Activated T-cell treated with anti-CD3 and anti-CD28 coated beads, Interleukin-2, amount 50 U/mL, for 48 hours (primary cell): ENCODE measurements at places on chromosomes 2 and 18.

DNA sequence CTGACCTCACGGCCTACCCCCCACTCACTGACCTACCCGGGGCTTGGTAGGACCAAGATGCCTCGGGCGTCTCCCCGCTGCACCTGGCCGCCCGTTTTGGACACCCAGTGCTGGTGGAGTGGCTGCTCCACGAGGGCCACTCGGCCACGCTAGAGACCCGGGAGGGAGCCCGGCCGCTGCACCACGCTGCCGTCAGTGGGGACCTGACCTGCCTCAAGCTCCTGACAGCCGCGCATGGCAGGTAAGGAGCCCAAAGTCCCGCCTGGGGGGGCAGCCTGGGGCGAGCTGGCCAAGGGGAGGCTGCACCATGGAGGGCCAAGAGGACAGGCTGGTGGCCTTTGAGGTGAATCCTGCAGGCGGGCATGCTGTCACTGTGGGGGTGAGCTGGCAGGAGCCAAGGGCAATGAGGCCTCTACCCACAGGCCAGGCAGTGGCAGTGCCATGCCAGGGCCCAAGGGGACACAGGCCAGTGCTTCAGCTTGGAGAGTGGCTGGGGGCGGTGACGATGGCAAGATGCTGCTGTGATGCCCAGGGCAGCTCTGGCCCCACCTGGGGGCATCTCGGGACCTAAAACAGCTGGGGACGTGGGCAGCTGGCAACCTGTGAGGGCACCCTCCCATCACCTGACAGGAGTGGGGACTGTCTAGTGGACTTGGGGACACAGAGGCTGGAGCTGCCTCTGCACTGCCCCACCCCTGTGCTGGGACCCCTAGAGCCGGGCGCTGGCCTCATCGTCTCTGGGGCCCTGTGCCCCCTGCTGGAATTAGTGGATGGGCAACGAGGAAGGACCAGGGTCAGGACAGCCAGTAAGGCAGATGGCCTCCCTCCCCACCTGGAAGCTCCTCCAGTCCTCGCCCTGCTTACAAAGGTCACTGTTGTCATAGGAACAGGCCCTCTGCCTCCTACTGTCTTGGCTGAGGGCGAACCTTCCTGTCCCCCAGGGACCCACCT is 2.0 kb downstream of the ESPNL start:
- no peak for DNase-seq

DNA sequence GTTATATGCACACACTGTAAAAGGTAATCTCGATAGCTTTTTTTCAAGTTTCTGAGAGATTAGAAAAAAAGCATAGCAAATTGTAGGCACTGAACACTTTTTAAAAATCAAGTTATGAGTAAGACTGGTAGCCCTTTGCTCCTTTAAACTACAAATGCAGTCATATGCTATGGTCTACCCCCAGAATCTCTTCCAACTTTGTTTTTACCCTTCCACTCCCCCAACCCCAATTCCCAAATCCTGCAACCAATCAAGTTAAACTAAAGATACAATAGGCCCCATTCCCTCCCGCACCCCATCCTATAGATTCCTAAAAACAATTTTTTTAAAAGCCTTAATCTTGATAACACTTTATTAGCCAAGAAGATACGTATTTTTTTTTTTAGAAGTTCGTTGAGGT is 752 bp upstream of the BAZ2B start:
- DNase-seq: no peak

- DNase-seq: no peak
Measured at GRCh38 chr2:194087089-194087958, 1569.7 kb upstream of the SLC39A10 start.

GRCh38 chr2:134628453-134628852 is 90.3 kb downstream of the TMEM163 start:
- no peak for DNase-seq

- no peak for DNase-seq
Measured at GRCh38 chr2:99980176-99980575, 162.2 kb downstream of the AFF3 start.

- no peak for DNase-seq
Measured at GRCh38 chr2:230423851-230424458, 8.0 kb downstream of the SP100 start.

GRCh38 chr2:159759577-159759976 is 38.4 kb downstream of the CD302 start:
- DNase-seq: no peak

DNA sequence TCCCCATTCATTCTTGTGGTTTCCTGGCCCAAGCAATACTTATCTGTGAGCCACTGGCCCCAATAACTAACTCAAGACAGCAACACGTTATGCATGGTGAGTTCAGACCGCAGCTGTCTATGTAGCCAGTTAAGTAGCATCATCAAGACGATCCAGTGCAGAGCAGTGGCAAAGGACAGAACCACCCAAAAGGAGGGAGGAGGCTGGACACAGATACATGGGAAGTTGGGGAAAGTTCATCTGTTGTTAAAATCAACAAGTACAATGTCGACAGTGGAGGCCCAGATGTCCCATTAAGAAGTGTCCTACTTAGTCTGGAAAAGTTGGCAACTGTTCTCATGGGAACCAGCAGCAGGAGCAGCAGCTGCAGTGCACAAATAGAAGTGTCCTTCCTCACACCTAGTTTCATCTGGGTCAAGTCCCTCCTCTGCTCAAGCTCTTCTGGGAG is 106.9 kb upstream of the THOC1 start:
- no peak for DNase-seq

DNA sequence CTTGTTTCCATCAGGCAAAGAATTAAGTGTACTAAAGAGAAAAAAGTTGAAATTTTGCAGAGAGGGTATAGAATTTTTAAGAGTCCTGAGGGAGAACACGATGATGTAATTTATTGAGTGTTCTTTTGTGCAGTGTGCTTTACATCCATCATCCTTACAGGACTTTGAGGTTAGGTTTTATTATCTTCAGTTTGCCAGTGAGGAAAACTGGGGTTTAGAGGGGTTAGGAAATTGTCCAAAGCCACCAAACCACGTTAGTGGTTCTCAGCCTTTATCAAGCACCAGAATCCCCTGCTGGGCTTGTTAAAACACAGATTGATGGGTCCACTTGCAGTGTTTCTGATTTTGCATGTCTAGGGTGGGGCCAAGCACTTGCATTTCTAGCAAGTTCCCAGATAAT is 277.5 kb downstream of the KCNS3 start:
- no peak for DNase-seq

DNA sequence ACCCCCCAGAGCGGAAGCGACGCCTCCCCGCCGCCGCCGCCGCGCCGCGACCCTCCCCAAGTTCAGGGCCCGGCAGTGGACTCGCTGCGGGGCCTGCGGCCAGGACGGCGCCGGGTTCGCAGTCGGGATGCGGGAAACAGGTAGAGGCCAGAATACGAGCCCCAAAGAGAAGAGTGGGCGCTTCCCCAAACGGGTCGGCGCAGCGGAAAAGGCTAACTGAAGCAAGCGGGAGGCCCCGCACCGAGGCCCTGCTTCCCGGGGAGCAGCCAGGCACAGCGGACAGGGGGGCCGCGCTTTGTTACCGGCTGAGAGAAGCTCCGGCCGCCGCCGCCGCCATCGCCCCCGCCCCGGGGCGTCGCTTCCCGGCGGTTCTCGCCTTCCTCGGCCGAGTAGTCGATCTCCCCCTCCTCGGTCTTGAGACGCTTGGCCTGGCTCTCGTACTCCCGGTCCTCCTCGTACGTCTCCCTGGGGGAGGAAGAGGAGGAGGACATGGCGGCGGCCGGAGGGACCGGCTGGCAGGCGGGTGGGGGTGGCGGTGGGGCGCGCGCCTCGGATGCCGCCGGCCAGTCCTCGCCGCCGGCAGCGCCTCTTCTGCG is 494 bp downstream of the HNRNPLL start:
- DNase-seq: peak; percentile 68
